ENCODE measurements at places on chromosomes 16 and 17.

DNA sequence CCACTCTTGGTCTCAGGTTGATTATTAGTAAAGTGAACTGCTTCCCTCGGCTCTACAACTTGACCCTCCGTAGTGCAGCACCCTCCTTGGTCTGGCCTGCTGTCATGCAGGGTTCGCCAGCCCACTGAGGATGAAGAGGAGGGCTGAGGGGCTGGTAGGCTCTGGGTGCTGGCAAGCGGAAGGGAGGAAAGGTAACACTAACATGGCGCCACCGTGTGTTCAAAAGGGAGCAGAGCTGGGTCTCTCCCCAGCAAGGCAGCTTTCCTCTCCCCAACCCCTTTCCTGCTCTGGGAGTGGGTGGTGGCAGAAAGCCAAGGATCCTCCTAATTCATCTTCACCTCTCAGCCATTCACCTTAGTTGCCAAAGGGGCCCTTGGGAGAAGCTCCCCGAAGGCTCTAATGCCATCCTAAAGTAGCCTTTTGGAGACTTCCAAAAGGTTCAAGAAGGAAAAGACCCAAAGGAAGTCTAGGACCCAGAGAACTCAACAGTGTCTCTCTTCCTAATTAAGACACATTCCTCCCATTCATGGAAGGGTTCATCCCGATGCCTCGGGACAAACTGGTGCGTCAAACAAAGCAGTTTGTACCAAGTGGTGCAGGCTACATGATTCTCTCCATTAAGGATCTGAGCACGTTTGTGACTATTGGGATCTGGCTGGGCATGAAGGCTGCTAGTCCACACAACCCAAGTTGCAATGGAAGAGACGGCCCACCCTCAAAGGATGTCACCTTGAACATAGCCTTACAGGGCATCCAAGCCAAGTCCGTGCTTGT is 90.8 kb upstream of the TOB1 start:
- peak; percentile 73 for DNase-seq

DNA sequence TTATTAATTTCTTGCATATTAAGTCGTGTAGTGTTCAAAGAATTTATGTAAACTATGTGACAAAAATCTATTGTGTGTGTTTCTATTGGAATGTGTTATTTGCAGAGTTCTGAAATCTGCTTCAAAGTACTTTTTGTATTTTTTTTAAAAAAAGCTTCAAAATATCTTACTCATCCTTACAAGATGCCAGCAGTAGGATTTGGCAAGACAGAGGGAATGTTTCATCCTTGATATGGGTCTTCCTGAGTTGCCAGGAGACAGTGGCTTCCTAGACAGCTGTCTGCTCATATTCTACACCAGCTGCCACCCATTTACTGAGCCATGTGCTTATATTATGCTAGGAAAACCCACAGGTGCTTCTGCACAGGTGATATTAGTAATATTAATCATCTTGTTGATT is 36.4 kb downstream of the EFCAB5 start:
- no peak for DNase-seq

DNA sequence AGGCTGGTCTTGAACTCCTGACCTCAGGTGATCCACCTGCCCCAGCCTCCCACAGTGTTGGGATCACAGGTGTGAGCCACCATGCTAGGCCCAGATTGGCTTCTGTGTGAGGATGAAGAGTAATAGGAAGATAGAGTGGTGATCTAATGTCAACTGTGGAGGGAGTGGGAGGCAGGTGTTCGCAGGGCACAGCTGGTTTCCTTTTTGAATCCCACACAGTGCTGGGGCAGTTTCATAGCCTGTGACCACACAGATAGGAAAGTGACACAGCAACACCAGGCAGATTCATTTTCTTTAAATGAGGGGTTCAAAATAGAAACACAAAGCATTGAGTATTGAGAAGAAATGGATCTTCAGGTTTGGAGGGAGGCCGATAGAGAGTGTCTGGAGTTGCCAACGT is 540.3 kb downstream of the WWOX start:
- DNase-seq: no peak

DNA sequence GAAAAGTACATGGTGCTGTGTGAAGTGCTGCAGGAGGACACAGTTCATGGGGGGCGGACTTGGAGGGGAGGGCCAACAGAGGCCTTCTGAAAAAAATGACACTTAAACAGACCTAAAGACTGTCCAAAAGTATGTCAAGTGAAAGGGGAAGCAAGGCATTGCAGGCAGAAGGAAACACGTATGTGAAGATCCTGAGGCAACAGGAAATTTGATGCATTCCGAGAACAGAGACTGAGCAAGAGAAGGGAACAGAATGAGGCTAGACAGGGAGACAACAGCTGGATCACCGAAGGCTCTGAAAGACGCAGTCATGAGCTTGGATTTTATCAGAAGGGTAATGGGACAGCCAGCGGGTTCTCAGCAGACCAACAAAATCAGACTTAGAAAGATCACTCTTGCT is 1.1 kb downstream of the IFT20 start:
- no peak for DNase-seq

DNA sequence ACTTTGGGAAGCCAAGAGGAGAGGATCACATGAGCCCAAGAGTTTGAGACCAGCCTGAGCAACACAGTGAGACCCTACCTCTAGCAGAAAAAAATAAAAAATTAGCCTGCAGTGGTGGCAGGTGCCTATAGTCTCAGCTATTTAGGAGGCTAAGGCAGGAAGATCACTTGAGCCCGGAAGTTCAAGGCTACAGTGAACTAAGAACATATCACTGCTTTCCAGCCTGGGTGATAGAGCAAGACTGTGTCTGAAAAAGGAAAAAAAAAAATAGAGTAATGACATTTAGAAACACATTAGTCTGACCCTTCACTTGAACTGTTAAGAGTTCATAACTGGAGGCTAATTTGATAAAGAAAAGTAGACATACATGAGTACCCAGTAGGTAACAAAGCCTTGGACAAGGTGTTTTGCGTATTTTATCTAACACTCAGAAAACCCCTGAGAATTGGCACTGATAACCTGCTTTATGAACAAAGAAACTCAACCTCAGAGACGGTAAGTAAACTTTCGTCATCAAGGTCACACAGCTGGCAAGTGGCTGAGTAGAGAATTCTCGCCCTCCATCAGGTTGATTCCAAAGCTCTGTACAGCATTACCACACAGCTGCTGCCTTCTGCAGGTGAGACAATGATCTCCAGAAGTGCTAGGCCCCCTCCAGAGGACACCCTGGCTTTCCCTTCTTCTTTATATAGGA is 101.1 kb downstream of the SMG6 start:
- DNase-seq: no peak
